ENCODE measurements at places on chromosomes 7 and 10. TPM values are rescaled to one million over a fixed set of nuclear protein-coding genes. Genes with fewer than 3 reads are reported as not detected.

DNA sequence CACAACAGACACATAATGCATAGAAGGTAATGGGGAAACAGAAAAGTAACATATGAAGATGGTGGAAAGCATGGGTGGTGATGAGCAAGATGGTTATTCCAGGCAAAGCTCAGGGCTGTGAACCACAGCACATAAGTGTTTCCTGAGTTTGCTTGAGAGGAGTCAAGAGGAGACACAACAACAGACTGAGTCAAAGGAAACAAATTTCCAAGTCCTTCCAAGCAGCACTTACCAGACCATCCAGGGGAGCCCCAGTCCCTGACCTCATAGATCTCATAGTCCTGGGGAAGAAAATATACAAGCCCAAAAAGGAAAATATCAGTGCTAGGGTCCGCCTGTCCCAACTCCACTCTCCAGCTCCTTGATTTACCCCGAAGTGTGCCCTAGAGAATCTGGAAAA, 216.6 kb upstream of the FZD1 start:
- no peak for DNase-seq

DNA sequence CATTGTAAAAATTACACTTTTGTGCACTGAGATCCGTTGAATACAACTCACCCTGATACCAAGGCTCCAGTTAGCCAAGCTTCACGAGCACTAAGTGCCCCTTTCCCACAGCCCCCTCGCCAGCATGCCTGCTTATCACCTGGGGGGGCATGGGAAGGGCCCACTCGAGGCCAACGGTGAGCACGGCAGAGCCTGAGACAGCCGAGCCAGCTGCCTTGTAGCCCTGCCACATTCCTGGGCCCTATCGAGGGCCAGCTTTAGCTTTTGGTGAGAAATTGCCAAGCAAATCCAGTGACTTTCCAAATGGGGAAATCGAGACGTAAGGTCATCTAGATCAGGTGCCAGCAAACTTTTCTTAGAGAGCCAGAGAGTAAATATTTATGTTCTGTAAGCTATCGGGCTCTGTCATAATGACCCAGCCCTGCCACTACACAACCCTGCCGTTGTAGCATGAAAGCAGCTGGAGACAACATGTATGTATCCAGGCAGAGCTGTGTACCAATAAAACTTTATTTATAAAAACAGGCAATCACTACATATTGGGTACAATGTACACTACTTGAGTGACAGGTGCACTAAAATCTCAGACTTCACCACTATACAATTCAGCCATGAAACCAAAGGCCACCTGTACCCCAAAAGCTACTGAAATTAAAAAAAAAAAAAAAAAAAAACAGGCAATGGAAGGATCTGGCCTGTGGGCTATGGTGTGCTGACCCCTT, 83.6 kb downstream of the FAM53B start:
- DNase-seq: no peak

DNA sequence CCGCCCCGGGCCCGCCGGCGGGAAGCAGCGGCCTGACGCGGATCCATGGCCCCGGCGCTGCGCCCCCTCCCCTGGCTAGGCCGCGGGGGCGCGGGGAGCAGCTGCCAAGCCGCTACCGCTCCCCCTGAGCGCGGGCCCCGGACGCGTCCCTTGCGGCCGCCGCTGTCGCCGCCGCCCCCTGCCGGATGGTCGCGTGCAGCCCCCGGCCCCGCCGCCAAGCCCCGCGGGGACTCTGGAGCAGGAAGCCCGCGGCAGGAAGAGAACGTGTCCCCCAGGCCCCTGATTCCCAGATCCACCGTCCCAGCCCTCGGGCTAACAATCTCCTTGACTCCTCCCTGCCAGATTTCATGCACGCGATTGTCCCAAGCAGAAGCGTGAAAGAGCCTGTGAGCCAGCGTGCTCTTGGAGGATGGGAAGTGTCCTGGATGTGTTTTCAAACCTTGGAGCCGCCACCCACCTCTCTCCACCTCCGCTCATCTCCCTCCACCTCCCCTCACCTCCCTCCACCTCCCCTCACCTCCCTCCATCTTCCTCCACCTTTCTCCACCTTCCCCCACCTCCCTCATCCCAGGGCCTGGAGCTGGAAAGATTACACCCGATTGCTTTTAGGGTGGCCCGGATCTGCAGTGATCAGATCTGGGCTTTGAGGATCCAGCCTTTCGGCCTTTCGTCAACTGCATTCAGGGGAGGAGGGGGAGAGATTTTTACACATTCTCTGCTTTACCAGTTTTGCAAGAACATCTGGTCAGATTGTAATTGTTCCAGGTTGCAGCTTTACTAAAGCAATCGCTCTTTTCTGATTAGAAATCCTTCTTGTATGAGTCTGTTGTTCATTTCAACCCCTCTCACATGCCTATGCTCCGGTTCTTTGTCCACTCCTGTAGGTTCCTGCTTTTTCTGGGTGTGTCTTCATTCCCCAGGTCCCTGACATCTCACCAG, 570 bp upstream of the PRTFDC1 start:
- DNase-seq: peak; percentile 25

GRCh38 chr10:106528702-106529101, 635.8 kb downstream of the SORCS1 start:
- DNase-seq: no peak

DNA sequence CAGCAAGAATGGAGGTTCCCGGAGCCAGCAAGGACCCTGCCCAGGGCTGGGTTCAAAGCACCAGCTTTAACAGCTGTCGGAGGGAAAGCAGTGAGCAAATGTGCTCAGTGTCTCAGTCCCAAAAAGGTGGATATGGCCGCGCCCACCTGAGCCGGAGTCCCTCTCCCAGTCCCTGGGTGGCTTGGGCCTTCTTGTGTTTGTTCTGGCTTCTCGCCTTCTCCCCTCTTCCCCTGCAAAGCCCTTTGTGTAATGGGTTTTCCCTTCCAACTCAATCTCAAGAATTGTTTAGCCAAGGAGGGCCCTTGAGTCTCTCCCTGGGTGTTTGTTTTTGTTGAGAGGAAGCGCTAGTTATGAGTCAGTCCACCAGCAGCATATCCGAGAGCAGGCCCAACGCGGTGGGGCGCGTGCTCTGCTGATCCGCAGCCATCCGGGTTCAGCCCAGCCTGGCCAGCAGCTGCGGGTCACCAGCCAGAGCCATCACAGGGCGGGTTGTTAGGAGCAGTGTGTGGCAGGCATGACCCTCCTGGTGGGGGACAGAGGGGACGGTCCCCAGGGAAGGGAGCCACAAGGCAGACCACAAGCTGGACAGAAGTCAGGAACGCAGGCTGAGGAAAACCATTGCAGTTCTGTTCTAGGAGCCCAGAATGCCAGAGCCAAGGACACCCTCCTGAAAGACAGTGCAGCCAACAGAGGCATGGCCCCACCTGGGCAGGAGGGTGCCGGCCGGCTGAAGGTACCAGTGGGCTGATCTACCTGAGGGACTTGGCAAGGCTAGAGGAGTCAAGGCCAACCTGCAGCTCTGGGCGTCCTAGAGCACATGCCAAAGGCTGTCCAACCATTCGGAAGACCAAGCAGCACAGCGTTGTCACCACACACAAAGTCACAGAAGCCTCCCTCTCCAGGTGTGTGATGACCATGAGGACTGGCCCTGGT, 21.3 kb downstream of the CALML3 start:
- no peak for DNase-seq

GRCh38 chr10:119254335-119254734, 47.0 kb downstream of the GRK5 start:
- DNase-seq: no peak

- no peak for DNase-seq
These were observed 27.5 kb upstream of the ETV1 start for GRCh38 chr7:14016950-14017349.

WDR37 gene
- polyA plus RNA-seq: 22.8 TPM

TCERG1L gene
- not detected for polyA plus RNA-seq

LRRC17 gene
- polyA plus RNA-seq: 0.20 TPM

CPA2 gene
- 0.41 TPM for polyA plus RNA-seq

GHRHR gene
- polyA plus RNA-seq: not detected
